ENCODE measurements at places on chromosomes 1 and 21.
A peak's percentile ranks its signal among the peaks of the same experiment; 100 is the strongest.

GRCh38 chr1:168923521-168924136, 182.9 kb upstream of the ATP1B1 start:
- no peak for DNase-seq

- DNase-seq = no peak
These were observed 218.0 kb upstream of the GALNT2 start for GRCh38 chr1:229848752-229849677.

GRCh38 chr1:20900056-20900455, 112.9 kb upstream of the HP1BP3 start:
- DNase-seq = no peak

DNA sequence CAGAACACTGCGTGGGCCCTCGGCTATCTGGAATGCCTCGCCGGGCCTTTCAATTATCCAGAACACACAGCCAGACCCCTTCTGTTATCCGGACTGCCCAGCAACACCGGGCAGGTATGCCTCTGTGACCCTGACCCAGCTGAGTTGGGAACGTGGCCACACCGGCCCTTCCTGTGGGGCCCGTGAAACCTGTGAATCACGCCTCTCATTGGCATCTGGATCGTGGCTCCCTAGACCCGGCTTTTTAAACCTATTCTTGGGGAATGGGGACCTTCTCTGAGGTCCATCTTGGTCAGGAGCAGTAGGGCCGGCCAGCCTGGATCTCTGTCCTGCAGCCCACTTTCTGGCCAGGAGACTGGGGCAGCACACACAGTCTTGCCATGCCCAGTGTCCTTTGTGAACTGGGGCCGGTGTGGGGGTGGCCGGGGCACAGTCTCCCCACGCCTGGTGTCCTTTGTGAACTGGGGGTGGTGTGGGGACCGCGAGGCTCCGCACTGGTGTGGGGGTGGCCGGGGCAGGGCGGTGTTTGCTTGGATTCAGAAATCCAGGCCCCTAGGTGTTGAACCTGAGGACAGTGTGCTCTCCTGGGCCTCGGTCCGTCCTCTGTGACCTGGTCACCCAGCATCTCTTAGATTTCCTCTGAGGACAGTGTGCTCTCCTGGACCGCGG, 11.1 kb downstream of the COL18A1 start:
- DNase-seq = no peak

DNA sequence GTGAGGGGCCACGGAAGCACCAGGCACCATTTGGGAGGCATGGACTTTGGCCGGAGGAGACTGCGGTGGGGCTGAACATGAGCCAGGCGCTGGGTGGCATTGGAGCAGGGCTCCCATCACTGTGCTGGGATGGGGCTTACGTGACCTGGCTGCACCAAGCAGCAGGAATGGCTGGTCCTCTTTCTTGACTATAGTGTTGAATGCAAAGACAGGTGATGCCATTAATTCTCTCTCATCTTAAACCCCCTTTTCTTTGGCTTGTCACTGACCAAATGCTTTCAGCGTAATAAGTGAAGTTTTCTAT, 447.9 kb downstream of the CAMTA1 start:
- no peak for DNase-seq

GRCh38 chr1:154623358-154623757, 15.4 kb upstream of the ADAR start:
- no peak for DNase-seq

DNA sequence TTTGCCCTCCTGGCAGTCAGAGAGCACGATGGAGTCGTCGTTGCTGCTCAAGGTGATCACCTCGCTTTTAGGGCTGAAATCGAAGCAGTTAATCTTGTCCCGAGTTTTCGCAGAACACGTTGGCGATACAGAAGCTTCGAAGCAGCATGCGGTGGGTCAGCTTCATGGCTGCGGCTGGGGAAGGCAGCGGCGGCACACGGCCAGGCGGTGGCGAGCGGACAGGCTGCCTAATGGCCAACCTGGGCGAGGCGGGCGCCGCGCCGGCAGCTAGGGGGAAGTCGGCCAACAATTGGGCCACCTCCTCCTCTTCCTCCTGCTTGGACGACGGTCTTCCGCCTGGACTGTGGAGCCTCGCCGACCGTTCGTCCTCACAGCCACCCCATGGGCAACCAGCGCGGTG, 34.8 kb downstream of the CDC7 start:
- no peak for DNase-seq

DNA sequence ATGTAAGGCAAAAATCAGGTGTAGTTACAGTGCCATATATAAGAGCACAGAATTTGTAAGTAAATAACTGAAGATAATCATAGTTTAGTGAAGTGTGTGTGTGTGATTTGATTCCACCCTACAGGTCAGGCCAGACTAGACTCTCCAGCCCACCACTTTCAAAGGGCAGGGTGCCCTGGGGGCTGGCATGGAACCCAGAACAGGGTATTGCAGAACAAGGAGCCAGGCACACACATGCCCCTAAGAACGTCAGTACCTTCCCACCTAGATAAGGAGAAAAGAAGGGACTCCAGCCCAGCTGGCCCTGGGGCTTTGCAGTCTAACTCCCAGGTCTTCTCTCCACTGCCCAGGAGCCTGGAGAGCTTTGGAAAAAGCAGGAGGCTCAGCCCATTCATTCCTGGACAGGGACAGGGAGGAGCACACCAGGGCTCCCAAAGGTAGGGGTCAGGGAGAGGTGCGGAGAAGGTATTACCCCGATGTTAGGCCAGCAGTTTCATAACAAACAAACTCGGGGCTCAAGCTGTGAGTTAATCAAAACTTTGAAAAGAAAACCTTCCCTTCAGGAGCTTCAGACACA, 149.7 kb upstream of the VANGL1 start:
- DNase-seq = no peak

- DNase-seq = no peak
These were observed 2.1 kb downstream of the FBLIM1 start for GRCh38 chr1:15760520-15761211.

- no peak for DNase-seq
These were observed 114.5 kb downstream of the LRRC40 start for GRCh38 chr1:70090875-70091274.

- DNase-seq = no peak
These were observed 169.7 kb downstream of the TRIM33 start for GRCh38 chr1:114341299-114341698.

DNA sequence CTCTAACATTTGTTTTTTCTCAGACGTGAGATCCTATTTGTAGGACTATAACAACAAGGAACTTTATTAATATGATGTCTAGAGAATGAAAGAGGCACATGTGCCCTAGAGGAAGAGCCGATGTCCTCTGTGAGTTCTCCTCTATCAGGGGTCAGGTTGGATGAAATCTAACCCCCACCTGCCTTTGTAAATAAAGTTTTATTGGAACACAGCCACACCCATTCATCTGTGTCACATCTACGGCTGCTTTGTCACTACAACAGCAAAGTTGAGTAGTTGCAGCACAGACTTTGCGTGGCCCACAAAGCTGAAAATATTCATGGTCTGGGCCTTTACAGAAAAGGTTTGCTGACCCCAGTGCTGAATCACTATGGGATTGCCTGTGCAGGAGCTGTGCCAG, 571 bp upstream of the CAPN9 start:
- no peak for DNase-seq

DNA sequence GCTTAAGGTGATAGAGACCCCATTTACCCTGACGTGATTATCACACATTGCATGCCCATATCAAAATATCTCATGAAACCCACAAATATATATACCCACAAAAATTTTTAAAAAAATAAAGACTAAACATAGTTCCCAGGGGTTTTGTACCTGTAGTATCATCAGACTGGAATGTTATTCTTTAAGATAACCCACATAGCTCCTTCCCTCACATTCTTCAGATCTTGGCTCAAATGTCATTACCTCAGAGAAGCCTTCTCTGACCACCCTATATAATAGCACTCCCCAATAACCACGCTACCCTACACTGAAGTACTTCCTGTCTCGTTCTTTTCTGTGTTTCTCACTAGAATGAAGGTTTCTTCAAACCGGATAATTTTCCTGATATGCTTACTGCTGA, 138.3 kb upstream of the SNX7 start:
- DNase-seq = no peak

- DNase-seq = peak; percentile 66
These were observed 45.4 kb downstream of the NEK7 start for GRCh38 chr1:198201956-198202784.

- peak; percentile 9 for DNase-seq
These were observed 627 bp downstream of the CERS2 start for GRCh38 chr1:150973836-150974579.

DNA sequence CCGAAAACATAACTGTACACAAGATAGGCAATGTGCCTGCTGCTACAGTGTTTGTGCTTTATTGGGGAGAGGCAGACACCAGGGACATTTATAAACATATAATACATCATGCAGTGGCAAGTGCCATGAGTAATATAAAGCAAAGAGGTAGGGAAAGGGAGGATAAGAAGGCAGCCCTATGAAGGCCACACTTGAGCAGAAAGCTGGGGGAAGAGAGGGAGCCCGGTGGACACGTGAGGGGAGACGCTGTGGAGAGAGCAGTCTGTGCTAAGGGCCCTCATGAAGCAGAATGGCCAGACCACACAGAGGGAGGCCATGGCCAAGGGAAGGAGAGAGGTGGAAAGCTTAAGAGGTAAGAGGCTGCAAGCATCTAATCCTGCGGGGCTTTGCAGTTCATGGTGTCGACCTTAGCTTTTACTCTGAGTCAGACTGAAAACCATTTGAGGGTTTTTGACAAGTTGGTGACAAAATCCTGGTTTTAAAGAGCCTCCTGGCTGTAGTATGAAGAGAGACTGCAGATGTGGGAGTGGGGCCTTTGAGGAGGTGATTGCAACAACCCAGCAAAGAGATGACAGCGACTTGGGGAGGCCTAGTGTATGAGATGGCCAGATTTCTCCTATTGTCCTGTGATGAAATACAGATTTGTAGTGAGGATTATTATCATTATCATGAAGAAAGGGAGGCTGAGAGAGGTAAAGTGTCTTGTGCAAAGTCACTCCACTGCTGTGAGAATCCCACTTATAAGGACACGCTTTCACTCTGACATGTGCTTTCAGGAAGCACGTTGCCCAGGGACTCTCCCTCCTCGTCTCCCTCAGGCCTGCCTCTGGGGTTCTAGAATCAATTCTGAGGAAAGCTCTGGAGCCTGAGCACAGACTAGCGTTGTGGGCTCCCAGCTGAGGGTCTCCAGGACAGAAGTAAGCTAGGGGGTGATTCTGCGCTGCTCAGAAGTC, 192.9 kb downstream of the RHOU start:
- peak; percentile 18 for DNase-seq

DNA sequence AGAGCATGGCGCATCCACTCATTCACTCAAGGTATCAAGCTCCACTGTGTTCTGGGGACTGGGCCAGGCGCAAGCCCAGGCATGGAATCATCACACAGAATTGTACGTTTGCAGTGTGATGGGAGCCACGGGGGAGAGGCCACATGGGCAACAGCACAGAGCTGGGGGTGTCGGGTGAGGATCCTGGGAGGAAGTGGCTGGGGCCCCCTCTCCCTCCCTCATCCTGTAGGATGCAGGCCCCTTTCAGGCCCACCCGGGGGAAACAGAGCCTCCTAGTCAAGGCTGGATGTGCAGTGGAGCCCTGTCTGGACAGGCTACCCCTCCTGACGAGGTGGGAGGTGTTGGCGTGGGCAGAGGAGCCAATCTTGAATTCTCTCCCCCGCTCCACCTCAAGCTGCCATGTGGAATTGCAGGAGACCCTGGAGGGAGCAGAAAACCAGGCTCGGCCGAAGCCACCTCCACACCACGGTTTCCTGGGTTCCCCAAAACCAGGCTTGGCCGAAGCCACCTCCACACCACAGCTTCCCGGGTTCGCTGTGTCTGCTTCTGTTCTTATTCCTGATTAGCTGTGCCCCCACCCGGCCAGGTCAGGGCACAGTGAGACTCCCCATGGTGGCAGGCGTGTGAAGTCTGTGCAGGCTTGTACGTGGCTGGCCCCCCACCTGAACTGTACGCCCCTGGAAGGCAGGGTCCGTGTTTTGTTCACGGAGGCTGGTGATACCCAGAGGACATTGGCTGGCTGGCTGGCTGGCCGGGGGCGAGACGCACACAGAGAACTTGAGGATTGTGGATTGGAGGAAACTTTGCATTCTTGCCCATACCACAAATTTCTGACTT, 4.2 kb upstream of the C1orf174 start:
- DNase-seq = no peak

DNA sequence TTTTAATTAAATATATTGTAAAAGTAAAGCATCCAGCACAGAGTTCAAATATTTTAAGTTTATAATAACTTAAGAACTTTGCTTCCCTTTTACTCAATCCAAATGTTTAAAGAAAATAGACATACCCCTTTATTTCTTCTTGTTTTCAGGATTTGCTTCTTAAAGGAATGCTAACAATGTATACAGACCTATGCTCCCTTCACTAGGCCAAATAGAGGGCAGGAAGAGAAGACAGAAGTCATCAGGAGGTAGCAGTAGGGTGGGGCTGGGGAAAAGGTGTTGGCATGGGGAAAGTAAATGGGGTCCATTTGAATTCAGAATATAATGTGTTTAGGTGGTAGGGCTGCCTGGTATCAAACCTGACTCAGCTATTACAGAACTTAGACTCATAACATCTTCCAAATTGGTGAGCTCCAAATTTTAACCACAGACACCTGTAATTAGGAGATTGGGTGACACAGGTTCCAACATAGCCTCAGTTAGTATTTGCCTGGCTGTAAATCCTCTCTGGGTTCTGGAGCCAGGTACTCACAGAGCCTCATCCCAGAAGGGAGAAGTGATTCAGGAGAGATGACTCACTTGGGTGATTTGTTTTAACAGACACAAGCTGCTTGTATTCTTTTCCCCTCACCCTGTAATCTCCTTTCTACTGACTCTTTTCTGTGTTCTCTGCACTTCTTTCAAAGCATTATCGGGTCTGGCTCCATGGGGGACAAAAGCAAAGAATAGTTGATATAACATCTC, 60.1 kb upstream of the DUSP10 start:
- DNase-seq = no peak

DNA sequence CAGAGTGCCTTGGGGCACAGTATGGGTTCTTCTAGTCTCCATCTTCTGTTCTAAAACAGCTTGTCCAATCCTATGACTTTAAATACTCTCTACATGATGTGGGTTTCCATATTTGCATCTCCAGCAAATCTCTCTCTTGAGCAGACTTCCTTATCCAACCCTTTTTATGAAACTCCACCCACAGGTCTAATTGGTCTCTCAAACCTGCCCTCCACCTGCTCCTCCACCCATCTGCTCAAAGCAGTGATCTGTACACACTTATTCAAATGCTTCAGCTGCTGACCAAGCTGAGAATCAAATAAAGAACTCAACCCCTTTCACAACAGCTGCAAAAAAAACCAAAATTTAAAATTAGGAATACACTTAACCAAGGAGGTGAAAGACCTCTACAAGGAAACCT, 11.5 kb downstream of the MCOLN2 start:
- no peak for DNase-seq

- DNase-seq = no peak
These were observed 37.3 kb upstream of the HMGN1 start for GRCh38 chr21:39386194-39386593.

GRCh38 chr1:206496131-206496793, 11.1 kb upstream of the RASSF5 start:
- no peak for DNase-seq

- DNase-seq = no peak
These were observed 66.5 kb downstream of the NRIP1 start for GRCh38 chr21:14998336-14998735.

GRCh38 chr1:181119093-181119989, 30.8 kb downstream of the IER5 start:
- no peak for DNase-seq

- DNase-seq = no peak
These were observed 45.7 kb downstream of the PSMG1 start for GRCh38 chr21:39137248-39138178.

- no peak for DNase-seq
These were observed 37.0 kb downstream of the TBCE start for GRCh38 chr1:235404190-235404589.

GRCh38 chr1:233327651-233328141, at the start of gene MAP3K21:
Gene MAP3K21 (plus strand): TSS chr1:233327724. CDS start chr1:233328029, 305 bp downstream.
- no peak for DNase-seq

- no peak for DNase-seq
These were observed 79.3 kb upstream of the LAMC2 start for GRCh38 chr1:183106746-183107145.

Data from stimulated activated CD8-positive, alpha-beta memory T cell treated with anti-CD3 and anti-CD28 coated beads, Interleukin-7, amount 100 ng/mL, for 48 hours (primary cell).